ENCODE measurements at places on chromosomes 2 and 18.

DNA sequence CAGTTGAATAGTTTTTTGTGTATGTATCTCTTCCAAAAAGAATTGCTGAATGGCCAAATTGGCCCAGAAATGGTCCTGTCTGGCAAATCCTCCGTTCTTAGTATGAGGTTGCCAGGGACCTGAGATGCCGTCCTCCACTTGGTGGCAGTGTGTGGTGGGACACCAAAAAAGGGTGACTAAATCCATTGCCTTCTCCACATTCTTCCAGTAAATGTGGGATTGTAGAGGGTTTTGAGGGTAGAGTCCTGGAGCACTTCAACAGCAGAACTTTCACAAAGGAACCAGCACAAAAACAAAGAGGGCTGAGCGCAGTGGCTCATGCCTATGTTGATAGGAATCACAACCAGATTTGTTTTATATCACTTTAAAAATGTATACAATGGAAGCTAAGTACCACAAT lies 199.9 kb downstream of the BCL2 start:
- DNase-seq = no peak

- no peak for DNase-seq
Observed at GRCh38 chr2:71934320-71934593, 213.4 kb downstream of the CYP26B1 start.

- no peak for DNase-seq
Observed at GRCh38 chr2:156630579-156631337, 194.6 kb downstream of the GPD2 start.

DNA sequence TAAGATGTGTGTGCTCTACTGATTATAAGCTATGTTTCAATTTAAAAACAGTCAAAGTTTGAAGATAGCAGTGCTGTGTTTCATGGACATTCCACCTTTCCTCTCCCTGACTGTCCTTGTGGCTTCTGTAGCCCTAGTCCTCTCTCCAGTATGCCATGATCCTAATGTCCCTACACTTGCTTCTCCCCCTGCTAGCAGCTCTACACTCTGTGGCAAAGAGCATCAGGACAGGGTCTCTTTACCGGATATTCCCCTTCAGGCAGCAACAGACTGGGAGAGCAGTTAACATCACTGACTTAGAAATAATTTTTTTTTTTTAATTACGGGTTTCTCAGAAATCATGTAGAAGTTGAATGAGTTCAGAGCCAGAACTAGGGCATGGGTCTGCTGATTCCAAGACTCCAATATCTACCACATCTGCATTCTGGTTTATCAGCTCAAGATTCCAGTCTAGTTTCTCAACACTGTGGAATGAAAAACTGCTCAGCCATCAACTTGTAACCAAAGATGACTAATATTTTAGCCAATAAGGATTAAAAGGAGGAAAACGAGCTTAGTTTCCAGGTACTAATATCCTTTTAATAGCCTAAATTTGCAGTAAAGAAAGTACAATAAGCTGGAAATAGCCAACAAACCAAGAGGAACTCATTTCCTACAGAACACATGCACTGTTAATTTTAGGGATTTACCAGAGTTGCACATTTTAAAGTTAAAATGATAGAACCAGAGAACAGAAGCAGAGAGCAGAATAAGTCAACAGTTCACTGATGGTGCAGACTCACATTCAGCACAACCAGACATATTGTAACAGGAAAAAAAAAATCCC lies 45.2 kb downstream of the TMEM131 start:
- no peak for DNase-seq

GRCh38 chr2:53697686-53698085 lies 69.9 kb upstream of the CHAC2 start:
- DNase-seq = no peak

DNA sequence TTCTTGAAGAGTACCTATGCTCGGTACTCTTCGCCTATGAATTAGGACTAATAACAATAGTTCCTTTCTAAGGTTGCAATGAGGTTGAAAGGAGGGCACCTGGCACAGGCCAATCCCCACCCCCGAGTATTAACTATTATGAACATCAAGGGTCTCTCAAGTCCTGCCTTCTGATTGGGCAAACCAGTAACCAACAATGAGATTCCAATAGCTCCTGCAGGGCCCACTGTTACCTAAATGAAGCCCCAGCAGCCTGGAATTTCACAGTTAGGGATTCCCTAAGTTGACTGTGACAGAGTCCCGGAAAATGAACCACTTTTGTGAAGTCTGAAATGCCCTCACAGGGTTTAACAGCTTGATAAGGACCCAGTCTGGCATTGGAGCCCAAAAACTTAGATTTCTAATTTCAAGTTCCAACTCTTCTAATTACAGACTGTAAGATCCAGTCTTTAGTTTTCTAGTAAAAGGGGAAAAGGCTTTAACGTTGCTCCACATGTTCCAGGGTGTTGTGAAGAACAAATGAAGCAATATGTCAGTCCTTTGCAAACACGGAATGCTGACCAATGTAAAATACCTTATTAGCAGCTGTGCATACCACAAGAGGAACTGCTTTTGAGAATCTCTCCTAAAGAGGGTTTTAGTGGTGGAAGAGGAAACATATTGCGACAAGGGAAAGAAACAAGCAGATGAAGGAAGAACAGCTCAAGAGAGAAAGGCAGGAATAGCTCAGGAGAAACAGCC lies 277.7 kb upstream of the MAP2 start:
- no peak for DNase-seq

All from sigmoid colon (tissue), 7 donors.